ENCODE measurements at places on chromosomes 6 and 20.

- no peak for DNase-seq
Observed at GRCh38 chr20:21149344-21149743, 23.5 kb downstream of the KIZ start.

GRCh38 chr20:22824077-22824476, 211.0 kb upstream of the SSTR4 start:
- no peak for DNase-seq

- DNase-seq: peak; percentile 75
Observed at GRCh38 chr6:138957484-138957883, 30.6 kb downstream of the REPS1 start.

GRCh38 chr20:62704341-62704948, 4.2 kb upstream of the NTSR1 start:
- no peak for DNase-seq

- no peak for DNase-seq
Observed at GRCh38 chr20:42024653-42025052, 406.5 kb upstream of the CHD6 start.

- no peak for DNase-seq
Observed at GRCh38 chr6:68575765-68576439, 59.2 kb upstream of the ADGRB3 start.

DNA sequence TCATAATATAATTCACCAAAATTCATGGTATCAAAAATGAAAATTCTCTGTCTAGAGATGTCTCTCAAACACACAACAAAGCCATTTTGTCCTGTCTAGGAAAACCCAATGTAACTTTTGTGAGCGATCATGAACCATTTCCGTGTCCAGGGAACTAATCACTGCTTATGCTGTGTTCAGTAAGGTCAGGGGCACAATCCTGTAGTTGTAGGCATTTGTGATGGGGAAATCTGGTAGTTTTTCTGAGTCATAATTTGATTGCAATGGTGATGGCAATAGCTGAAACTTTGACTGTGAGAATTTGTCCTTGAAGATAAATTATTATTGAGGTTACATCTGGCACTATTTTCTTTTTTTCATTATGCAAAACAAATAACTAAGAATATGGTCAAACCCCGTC, 21.0 kb upstream of the GCLC start:
- no peak for DNase-seq

GRCh38 chr6:7235712-7236305, 77.2 kb downstream of the SSR1 start:
- DNase-seq: no peak

GRCh38 chr6:3794092-3794491, 42.6 kb upstream of the PXDC1 start:
- no peak for DNase-seq

DNA sequence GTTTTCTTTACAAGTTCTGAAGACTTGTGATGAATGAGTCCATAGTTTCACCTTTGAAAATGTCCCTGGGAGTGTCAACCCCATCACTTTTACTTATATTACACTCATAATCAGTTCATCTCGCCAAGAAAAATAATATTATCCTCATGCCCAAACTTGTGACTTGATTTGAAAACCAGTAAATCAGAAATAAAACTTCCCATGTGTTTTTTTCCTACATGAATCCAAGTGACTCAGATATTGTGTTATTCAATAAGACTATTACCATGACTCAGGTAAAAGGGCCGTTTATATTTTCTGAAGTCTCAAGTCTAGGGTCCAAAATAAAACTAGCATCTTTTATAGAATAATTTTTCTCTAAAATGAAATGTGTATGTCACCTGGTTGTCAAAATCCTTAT, 15.8 kb upstream of the CYP24A1 start:
- no peak for DNase-seq

DNA sequence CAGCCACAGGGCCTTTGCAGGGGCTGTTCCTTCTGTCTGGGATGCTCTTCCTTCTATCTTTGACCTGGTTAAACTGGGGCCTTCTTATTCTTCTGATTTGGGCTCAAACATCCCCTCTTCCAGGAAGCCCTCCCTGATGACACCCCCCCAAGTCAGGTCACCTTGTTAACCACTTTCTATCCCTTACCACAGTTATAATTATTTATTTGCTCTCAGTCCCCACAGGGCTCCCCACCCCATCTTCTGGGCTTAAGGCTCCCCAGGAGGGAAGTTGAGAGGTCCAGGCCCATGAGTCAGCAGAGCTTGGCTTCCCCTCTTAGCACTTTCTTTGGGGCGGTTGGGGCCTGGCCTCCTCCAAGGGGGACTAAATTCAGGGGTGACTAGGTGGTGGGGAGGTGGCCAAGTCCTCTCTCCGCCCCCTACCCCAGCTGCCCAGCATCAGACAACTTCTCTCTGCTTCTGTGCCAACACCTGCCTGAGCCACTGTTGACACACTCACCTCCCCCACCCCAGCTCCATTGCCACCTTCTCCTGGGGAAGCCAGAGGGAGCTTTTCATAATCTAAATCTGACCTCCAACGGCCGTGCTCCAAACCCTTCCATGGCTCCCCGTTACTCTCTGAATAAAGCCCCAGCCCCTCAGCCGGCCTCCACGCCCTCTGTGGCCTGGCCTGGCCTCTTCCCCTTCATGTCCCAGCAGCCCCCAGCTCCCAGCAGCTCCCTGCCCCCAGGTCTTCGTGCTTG, 70.0 kb downstream of the CEBPB start:
- DNase-seq: peak; percentile 69

DNA sequence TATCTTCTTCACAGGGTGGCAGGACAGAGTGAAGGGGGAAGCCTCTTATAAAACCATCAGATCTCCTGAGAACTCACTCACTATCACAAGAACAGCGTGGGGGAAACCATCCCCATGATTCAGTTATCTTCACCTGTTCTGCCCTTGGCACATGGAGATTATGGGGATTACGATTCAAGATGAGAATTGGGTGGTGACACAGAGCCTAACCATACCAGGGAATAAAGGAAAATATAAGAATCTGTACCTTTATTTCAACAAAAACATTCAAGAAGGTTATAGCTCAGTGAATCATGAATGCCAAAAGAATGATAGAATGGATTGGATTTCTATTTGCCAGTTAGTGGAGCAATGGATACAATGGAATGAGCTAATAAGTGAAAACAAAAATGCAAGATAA, 214.4 kb downstream of the PTPRK start:
- DNase-seq: no peak

DNA sequence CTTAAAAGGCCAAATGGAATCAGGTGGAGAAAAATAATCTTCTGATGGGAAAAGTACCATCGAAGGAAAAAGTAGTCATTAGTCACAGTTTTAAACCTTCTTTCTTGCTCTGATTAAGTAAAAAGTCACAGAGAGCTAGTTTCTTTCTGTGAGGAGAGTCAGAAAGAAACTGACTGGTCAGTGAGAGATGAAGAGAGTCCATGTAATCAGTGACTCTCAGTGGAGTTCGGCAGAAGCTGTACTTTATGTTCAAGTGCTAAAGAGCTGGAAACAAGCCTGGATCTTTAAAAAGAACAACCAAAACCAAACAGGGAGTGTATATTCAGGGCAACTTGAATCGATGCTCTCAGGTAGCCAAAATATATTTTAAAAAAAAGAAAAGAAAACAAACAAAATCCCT, 44.5 kb downstream of the MDGA1 start:
- no peak for DNase-seq

Data from AML-193 (cell line).